RPMI8226 (cell line): ENCODE measurements at places on chromosomes 12 and 14.
A peak's percentile ranks its signal among the peaks of the same experiment; 100 is the strongest.

- no peak for DNase-seq
Measured at GRCh38 chr14:67253076-67253635, 11.9 kb downstream of the PALS1 start.

DNA sequence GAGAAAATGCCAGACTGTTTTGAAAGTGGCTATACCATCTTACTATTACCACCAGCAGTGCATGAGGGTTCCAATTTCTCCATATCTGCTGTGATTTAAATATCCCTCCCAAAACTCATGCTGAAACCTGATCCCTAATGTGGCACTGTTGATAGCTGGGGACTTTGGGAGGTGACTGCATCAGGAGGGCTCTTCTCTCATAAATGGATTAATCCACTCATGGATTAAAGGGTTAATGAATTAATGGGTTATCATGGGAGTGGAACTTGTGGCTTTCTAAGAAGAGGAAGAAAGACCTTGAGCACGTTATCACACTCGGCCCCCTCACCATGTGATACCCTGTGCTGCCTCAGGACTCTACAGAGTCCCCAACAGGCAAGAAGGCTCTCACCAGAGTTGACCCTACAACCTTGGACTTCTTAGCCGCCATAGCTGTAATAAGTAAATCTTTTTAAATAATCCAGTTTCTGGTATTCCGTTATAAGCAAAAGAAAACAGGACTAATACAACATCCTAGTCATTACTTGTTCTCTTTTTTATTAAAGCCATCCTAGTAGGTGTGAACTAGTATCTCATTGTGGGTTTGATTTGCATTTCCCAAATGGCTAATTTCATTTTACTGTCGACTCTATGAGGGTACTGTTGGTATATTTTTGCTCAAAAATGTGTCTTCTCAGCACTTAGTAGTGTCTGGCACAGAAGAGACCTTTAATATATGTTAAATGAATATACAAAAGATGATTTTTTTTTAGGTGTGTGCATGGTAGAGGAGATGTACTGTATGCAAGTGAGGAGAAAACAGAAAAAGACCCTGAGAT lies 14.3 kb downstream of the PPP1R12A start:
- DNase-seq = no peak

DNA sequence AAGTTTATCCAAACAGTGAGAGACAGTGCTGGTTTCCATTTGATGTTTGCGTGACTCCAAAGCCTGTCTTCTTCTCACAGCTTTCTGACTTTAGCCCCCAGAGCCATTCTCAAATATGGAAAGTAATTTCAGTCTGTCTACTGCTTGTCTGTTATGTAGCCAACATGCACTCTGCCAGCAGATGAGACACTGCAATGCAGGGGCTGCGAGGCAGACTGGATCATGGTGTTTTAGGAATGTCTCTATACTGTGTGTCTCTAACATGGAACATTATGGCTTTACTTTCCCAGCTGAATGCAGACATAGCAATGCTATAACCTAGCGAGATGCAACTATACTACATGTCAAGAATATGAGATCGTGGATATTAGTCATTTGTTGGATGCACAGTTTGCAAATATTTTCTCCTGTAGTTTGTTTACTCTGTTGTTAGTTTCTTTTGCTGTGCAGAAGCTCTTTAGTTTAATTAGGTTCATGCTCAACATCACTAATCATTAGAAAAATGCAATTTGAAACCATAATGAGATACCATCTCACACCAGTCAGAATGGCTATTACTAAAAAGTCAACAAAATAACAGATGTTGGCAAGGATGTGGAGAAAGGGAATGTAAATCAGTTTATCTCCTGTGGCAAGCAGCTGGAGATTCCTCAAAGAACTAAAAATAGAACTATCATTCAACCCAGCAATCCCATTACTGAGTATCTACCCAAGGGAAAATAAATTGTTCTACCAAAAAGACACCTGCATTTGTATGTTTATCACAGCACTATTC lies 235.8 kb upstream of the TMTC1 start:
- DNase-seq = no peak

GRCh38 chr14:89915114-89915878 lies 39.2 kb downstream of the EFCAB11 start:
- DNase-seq = peak; percentile 53

DNA sequence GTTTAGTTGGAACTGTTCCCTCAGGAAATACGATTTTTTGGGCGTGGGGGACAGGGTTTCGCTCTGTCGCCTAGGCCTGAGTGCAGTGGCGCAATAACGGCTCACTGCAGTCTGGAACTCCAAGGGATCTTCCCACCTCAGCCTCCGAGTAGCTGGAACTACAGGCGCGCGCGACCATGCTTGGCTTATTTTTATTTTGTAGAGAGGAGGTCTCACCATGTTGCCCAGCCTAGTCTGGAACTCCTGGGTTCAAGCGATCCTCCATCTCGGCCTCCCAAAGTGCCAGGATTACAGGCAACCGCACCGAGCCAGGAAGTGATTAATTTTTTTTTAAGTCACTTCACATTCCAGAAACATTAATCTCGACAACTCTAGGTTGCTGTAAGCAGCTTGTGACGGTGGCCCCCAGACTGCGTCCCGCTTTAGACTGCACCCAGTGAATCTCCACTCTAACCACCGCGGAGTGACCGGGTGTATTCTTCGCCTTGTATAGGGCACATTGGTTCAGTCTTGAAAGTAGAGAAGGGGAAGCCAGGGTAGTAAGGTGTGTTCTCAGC lies 830 bp upstream of the MIS18BP1 start:
- no peak for DNase-seq

DNA sequence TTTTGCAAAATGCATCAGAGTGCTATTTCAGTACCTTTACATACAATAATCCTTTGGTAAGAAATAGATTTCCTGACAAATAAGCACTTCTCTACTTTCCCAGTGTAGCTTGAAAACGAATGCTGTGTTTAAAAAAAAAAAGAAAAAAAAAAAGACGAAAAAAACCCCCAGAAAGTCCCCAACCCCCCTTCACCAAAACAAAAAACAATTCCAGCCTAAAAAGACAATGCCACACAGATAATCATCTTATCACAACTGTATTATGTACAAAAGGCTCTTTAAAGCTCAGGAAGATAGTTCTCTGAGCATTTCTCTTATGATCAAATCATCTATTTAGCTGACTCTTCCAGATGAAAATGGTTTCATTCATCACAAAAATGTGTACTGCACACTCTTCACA lies 1.6 kb downstream of the FERMT2 start:
- DNase-seq = no peak

DNA sequence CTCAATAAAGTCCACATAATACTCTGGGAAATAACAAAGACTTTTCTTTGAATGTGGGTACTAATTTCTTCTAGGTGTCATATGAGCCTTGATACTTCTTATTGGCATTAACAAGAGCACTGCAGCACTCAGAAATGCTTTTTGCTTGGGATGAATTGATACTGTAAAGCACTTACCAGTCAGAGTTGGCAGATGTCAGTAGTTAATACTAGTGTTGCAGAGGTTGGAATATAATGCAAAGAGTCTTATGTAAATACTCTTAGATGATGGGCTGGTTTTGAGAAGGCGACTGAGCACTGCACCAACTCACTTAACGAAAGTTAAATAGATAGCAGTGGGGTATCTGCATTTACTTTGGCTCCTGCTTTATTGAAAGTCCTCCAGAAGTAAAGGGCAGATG lies 25.6 kb upstream of the MBIP start:
- no peak for DNase-seq

DNA sequence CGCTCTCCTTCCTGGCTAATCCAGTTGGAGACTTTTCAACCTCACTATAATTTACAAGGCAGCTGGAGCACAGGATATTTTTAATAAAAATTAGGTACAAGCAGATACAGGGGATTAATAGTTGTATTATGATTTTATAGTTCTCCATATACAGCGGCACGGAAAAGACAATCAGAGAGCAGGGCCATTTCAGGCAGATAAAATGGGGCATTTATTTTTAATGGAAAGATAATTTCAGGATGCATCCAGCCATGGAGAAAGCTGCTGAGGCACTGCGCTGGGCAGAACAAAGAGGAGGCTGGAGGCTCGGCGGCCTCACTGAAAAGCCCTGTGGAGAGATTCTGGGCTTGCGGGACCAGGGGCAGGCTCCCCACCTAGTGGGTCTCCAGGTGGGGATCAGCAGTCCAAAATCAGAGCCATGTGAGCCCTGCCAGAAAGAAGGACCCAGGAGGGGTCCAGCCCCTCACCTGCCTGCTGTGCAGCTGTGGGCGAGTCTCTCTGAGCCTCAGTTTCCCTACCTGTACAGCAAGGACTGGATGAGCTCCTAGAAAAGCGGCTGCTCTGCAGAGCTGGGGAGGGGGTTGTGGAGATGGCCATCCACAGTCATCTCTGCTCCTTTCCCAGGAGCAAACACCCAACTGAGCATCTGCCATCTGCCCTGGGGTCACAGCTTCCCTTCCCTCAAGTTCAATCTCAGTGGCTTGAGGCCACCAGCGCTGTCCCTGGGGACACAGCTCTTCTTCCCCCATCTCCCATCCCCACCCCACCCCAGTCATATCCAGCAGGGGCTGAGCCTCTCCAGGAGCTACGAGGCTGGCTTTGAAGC lies 23.9 kb upstream of the C14orf180 start:
- DNase-seq = no peak

DNA sequence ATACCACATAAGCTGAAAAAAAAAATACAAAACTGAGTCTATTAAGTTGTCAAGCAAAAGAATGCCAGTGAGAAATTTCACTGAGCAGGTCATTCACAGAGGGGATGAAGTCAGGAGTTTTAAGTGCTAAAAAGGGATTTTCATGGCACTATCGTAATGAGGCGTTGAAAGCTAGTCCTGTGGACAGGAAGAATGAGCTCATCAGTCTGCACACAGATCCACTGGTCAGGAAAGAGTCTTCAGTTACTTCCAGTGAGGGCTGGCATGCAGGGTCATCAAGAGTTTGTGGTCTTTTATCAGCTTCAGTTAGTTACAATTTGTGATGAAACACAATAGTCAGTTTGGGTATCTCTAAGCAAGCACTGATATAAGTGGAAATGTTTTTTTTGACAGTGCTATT lies 88.1 kb upstream of the WSCD2 start:
- no peak for DNase-seq

GRCh38 chr12:130286041-130286440 lies 51.6 kb upstream of the PIWIL1 start:
- no peak for DNase-seq

GRCh38 chr12:56806303-56806702 lies 43.2 kb downstream of the HSD17B6 start:
- no peak for DNase-seq

DNA sequence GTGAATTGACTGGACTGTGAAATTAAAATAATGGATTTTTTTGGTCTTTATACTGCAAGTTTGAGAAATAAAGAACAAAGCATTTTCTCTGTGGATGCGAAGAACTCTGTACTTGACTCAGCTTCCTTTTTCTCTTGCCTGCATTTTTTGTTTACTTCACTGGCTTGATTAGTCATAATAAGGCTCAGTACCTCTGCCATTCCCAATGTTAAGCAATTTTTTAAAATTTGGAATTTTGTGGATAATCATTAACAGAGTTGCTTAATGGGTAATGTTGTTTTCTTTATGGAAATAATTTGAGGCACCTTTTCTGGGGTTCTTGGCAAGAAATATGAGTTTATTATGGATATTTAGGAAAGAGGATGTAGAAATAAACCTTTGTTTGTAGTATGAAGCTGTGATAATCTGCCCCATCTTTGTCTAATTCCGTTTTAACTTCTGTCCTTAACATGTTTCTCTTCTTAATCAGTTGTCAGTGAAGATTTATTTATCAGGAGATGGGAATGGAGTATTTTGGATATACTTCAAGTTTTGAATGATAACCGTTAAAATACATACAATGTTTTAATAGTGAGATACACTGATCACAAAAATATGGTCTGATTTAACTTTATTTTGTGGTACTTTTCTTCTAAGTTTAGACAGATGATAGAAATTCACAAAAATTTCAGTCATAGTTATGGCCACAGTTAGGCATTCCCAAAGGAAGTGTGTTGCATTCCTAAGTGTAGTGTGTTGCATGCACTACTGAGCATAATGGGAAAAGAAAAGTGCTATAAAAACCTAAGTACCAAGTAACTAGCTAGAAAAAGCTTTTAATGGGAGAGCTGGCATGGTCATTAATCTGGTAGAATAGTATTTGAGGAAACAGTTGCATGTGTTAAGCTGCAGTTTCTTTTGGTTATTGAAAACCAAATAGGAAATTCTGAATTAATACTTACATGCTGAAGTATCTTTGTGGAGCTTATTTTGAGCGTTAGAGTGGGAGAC lies 27.7 kb downstream of the WNK1 start:
- DNase-seq = no peak

GRCh38 chr12:89389755-89390661 lies 37.7 kb upstream of the DUSP6 start:
- DNase-seq = no peak

GRCh38 chr12:66163289-66163688 lies 6.5 kb downstream of the TMBIM4 start:
- no peak for DNase-seq

GRCh38 chr12:96510306-96510764 lies 21.0 kb downstream of the CFAP54 start:
- DNase-seq = no peak

DNA sequence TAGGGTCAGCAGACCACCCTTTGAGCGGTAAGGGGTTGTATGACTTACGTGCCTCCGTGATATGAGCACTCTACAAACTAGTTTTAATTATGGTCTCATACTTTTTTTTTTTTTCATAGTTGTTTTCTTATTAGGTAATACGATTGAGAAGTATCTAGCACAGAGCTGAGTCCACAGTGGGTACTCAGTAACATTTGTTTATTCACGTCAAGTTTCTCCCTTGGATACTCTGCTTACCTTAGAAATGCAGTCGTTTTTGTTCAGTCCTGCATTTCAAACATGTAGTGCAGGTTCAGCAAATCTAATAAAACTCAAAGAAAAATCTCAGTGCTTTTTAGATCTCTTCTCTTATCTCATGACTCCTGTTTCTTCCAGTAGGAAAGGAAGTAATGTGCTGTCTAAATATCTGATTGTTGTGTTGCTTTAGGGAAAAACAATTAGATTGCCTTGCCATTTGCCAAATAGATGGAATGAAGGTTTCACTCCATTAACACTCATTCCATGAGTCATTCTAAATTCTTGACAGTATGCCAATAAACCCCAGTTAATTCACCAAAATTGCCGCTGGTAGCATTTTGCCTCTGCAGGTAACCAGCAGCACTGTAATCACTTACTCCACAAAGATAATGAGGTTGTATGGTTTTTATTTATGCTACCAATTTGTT lies 118.9 kb downstream of the PTCSC3 start:
- DNase-seq = peak; percentile 15

DNA sequence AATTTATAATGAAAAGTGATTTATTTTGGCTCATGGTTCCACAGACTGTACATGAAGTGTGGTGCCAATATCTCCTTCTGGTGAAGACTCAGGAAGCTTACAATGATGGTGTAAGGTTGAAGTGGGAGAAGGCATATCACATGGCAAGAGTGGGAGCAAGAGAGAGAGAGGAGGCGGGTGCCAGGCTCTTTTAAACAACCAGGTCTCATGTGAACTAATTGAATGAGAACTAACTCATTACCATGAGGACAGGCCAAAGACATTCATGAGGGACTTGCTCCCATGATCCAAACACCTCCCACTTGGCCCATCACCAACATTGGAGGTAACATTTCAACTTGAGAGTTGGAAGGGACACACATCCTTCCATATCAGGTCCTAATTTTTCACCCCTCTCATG lies 155.2 kb downstream of the SLC38A4 start:
- no peak for DNase-seq
